ENCODE measurements at places on chromosomes 4 and X.

- DNase-seq: no peak
These were observed 117.5 kb downstream of the RAPGEF2 start for GRCh38 chr4:159220353-159220752.

DNA sequence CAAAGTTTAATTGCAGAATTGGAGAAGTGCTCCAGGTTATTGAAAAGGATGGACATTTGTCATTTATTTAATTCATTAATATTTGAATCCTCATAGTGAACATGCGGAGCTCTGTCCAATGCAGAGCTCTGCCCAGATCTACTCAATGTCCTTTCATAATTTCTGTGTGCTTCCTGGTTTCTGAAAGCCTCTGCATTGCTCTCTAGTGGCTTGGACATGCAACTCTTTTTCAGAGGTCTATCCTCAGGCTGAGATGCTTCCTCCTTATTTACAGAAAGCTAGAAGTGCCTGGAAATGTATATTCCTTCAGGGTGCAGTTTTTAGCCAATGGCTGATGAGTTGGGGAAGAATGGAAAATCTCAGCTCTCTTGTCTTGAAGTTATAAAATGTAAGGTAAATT, 786.1 kb upstream of the AADAT start:
- DNase-seq: no peak

GRCh38 chr4:10917566-10917965, 233.0 kb upstream of the CLNK start:
- DNase-seq: no peak

GRCh38 chrX:78831523-78831922, 84.0 kb downstream of the LPAR4 start:
- no peak for DNase-seq

GRCh38 chr4:168615294-168616065, 118.6 kb downstream of the PALLD start:
- DNase-seq: no peak

- DNase-seq: no peak
These were observed 77.3 kb downstream of the SHROOM4 start for GRCh38 chrX:50736656-50737055.

- DNase-seq: no peak
These were observed 580.6 kb downstream of the EPHA5 start for GRCh38 chr4:65089666-65090065.

DNA sequence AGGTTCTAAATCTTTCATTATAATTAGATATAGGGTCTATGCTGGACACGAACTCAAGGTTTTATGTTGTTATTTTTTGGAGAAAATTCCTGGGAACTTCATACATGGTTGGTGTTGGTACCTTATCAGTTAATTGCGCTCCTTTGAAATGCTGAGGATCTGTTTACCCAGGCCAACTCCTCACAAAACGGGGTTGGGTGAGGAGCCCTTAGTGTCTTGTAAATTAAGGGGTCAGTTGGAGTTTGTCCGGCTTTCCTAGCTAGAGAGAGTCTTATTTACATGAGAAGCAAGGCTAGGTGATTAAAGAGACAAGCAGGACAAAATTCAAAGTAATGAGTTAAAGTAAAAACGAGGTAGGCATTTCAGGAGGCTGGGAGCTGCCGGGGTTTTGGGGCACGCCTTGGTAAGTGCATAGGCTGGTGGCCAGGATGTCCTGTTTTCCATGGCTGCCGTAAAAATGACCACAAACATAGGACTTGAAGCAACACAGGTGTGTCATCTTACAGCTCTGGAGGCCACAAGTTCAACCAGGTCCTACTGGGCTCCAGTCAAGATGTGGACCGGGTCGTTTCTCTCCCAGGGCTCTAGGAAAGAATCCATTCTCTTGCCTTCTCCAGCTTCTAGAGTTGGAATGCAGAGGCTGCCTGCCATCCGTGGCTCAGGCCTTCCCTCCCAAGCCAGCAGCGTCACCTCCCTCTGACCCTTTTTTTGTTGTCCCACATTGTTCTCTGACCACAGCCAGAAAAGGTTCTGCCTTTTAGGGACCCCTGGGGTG, 19.8 kb downstream of the PSAPL1 start:
- DNase-seq: no peak

DNA sequence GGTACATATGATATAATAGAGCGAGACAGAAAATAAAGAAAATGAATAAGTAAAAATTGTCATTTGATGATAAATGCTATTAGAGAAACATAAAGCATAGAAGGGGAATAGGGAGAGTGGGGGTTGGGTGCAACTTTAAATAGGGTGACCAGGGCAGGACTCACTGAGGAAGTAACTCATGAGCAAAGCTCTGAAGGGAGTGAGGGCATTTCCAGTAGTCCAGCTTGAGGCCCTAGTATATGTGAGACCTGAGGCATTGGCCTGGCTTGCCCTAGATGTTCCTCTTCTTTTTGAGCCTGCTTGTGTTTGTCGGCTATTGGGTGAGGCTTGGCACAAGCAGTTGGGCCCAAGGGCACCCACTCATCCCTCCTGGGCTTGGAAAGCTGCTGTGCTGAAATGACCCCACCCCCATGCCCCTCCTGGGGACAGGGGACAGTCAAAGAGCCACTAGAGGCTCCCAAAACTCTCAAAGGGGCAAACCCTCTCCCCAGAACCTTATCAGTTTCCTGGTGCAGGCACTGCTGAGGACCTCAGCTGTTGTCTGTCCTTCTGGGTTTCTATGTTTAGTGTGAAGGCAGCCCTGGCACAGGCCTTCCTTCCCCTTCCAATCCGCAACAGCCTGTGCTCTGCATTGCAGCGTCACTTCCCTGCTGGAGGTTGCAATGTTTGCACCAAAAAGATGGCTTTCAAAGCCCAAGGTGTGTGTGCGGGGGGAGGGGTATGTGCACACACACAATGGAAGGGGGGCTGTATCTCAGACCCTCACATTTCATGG, 40.1 kb downstream of the APLN start:
- no peak for DNase-seq

- DNase-seq: no peak
These were observed 35.9 kb upstream of the GRPEL1 start for GRCh38 chr4:7103607-7104365.

DNA sequence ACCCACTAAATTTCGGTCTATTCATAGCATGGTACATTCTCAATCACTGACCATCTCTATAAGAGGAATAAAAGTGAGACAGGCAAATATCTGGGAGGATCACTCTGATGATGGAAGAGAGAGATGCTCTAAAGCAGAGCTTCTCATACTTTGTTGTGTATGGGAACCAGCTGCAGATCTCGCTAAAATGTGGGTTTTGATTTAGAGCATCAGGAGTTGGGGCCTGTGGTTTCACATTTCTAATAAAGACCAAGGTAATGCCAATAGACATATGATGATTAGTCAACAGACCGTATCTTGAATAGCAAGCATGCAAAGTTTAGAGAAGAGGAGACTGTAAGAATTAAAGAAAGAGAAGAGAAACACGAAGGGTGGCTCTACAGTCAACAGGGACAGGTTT, 107.4 kb upstream of the FTHL17 start:
- DNase-seq: no peak

- DNase-seq: no peak
These were observed 869.4 kb upstream of the FRG1 start for GRCh38 chr4:189071241-189071640.

DNA sequence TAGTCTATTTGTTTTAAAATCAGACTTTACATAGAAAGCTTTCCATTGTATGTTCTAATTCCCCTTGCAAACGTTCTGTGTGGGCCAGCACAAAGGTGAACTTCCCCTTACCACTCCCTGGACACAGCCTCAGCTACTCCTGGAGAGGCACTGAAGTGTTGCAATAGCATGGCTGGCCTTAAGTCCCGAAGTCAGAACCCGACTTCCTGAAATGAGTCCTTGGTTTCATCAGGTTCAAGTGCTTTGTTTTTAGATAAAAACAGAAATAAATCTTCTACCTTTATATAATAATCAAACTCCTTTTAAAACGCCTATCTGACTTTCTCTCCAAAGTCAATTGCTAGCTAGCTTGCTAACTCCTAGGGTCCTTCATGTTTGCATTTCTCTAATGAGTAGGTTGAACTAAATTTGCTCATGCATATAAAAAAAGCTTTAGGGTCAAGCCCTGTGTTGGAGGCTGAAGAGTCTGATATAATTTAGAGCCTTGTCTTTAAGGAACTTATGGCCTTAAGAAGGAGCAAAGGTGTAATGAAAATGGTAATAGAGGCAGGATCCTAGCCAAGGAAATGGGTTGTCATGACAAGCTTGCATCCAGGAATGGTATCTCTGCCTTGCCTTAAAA, 9.0 kb downstream of the BMP3 start:
- no peak for DNase-seq

GRCh38 chr4:15667006-15667405, 11.8 kb upstream of the FBXL5 start:
- no peak for DNase-seq

DNA sequence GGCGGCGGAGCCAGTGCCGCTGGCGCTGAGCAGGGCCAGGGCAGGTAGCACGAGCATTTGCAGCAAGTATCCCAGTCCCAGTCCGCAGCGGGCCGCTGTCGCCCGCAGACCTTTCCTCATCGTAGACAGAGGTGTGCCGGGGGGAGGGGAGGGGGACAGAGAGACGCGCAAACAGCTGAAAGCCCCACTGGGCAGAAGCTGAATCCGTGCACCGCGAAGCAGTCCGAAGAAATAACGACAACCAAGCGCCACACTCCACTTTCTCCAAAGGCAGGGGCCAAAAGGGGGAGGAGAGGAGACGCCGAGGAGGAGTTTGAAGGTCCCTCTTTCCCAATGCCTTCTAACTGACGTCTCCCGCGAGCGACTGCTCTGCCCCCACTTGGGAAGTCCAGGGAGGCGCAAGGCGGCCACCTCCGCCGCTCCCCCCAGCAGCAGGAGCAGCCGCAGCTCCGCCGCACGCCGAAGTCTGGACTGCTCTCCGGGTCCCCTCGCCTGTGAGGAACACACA, at the start of gene UNC5C:
TSS of gene UNC5C (minus strand) at position 236 of the 508 bp plus-strand sequence.
- no peak for DNase-seq

- peak; percentile 12 for DNase-seq
These were observed 194.0 kb downstream of the GASK1B start for GRCh38 chr4:157978680-157979361.

DNA sequence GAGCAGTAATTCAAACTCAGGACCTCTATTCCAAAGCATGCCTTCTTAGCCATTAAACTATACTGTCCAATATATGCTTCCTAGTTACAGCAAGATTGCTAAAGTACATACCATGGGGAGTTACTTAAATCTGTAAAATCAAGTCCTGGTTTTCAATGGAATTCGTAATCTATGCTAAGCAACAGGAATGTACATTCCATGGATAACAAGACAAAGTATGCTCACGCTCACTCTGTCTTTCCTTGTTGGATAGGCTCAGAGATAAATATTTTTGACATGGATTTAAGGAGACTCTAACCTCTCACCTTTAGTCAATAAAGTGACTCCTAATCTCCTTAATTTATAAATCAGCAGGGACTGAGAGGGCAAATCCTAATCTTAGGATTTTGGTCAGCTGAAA, 47.3 kb upstream of the STK26 start:
- no peak for DNase-seq

DNA sequence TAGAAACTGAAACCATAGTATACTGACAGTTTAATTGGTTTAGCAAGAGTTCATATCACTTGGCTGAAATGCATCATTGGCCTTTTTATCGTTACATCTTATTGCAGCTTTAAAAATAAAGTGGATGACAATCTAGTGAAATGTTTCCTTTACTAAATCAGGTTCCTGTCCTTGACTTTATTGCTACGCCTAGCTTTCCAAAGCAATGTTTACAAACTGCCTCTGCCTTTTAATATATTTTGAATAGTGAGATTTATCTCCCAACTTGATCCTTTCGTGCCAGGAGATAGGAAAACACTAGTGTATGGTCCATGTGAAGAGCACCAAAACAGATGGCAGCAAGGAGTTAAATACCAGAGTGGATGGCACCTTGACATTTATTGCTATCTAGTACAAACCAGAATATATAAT, 67.0 kb downstream of the GPC3 start:
- no peak for DNase-seq

DNA sequence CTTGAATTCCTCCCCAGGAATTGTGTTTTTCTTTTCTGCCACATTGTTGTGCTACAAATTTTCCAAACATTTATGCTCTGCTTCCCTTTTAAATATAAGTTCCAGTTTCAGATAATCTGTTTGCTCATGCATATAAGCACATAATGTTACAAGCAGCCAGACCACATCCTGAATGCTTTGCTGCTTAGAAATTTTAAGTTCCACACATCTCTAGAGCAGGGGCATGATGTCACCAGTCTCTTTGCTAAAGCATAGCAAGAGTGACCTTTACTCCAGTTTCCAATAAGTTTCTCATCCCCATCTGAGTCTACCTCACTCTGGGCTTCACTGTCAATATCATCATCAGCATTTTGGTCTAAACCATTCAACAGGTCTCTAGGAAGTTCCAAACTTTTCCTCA, 932.5 kb downstream of the SH3BGRL start:
- no peak for DNase-seq

DNA sequence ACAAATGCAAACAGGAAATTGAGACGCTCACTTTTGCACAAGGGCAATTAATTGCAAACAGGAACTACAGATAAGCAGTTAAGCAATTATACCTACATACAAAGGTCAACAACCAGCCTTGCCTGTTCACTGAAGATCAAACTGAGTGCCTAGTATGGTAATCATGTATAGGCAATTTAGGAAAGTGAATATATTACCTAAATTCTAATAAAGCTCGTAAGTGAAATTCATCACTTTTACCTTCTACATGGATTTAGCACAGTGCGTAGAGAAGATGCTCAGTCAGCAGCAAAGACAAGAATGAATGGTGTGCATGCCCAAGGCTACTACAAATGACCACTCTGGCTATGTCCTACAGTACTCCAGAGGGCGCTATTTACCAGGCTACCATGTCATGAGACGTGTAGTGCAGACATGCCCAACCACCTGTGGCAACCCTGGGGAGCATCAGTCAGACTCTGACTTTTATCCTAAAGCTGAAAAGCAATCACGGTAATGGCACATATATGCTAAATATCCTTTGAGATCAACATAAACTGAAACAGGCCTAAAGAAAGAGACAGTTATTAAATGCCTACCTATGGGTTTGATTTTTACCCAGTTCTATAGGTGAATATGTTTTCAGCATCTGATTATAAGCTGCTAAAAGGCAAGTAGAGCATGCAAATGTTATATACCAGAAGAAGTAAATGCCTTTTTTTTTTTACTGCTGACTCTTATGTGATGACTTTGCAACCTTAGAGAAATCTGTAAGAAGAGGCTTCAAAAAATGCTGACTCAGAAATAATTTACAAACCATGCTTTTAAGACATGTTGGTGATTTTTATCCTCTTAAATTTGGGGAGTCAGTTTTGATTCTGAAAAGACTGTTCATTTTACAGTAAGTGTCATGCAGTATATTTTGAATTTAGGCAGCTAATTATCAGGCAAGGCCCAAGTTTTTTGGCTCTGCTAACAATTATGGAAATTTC, 178.0 kb downstream of the PPP3CA start:
- DNase-seq: peak; percentile 61

DNA sequence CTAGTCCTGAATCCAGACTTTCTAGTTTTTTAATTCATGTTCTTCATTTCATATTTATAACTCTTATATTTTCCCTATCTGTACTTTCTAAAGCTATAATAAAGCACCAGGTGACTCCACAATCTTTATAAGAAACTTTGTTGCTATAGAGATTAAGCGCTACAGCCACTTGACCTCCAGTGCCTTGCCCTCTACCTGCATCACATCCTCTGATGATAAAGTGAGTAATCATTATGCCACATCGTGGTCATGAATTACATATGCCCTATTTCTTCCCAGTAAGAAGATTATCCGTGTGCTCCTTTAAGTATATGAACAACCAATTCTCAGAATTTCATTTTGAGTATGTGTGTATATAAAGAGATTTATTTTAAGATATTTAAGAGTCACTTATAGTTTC, 6.8 kb upstream of the DYNLT3 start:
- no peak for DNase-seq
